ENCODE measurements at places on chromosomes 1 and 21. TPM values are rescaled to one million over a fixed set of nuclear protein-coding genes. Genes with fewer than 3 reads are reported as not detected.

GRCh38 chr21:45831991-45832740 is 149.4 kb upstream of the COL6A1 start:
- H3K4me3 ChIP-seq = no peak overlapping the region
- H3K36me3 ChIP-seq = no peaks in the 10 kb centered on the region
- H3K27me3 ChIP-seq = no peaks in the 10 kb centered on the region
- peak; percentile 43 for DNase-seq

DNA sequence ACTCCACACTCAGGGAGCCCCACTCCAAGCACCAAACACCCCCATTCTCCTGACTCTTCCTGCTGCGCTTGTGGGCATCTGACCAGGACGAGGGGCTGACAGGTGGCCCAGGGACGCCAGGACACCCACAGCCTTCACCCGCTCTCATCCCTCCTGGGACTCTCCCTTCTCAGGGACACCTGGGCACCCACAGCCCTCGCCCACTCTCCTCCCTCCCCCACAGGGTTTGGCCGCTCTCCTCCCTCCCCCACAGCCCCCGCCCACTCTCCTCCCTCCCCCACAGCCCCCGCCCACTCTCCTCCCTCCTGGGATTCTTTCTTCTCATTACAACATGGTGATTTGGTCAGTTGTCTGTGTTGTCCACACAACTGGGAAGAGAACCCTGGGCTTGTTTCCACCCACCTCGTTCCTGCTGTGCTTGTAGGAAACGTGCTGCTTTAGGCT is 43.4 kb downstream of the PRDM15 start:
- H3K27ac ChIP-seq = no peak overlapping the region
- no peak overlapping the region for H3K4me3 ChIP-seq
- no peak for DNase-seq
- H3K27me3 ChIP-seq = no peaks in the 10 kb centered on the region

The CAPZB gene
- total RNA-seq = 101 TPM

The OLIG2 gene
- not detected for total RNA-seq

DNA sequence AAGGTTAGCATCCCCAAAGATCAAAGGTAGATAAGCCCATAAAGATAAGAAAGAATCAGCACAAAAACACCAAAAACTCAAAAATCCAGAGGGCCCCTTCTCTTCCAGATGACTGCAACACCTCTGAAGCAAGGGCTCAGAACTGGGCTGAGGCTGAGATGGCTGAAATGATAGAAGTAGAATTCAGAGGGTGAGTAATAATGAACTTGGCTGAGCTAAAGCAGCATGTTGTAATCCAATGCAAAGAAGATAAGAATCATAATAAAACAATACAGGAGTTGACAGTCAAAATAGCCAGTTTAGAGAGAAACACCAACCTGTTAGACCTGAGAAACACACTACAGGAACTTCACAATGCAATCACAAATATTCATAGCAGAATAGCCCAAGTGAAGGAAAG is 406.9 kb upstream of the CXADR start:
- no peaks in the 10 kb centered on the region for H3K36me3 ChIP-seq
- no peak for DNase-seq
- H3K27ac ChIP-seq = no peak overlapping the region
- peaks cover 9% of the 10 kb centered on the region for H3K4me1 ChIP-seq
- no peaks in the 10 kb centered on the region for H3K27me3 ChIP-seq
- H3K4me3 ChIP-seq = no peak overlapping the region

DNA sequence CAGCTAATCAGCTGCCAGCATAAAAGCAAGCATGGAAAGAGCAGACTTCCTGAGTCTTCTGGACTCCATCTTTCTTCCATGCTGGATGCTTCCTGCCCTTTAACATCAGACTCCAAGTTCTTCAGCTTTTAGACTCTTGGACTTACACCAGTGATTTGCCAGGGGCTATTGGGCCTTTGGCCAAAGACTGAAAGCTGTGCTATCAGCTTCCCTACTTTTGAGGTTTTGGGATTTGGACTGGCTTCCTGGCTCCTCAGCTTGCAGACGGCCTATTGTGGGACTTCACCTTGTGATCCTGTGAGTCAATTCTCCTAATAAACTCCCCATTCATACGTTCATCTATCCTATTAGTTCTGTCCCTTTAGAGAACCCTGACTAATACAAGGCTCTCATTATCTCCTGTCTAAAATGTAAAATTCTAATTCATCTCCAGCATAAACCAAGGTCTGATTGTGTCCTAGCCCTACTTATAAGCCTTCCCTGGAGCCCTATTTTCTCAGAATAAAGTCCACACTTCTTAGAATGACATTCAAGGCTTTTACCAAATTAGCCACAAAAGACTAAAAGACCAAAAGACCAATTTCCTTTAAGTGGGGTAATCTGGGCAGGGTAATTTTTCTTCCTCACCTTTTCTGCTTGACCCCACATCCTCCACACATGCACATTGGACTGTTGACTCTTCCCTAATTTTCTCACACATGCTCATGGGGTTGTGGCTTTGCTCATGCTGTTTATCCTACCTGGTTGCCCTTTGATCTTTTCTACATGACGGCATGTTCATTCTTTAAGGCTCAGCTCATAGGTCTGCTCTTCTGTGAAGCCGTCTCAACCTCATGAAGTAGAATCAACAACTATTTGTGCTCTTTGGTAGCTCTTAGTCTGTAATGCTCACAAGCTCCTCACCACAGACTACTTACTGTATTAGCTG is 18.1 kb upstream of the ENAH start:
- H3K4me1 ChIP-seq = no peaks in the 10 kb centered on the region
- no peak for DNase-seq
- H3K27me3 ChIP-seq = no peaks in the 10 kb centered on the region
- H3K36me3 ChIP-seq = no peaks in the 10 kb centered on the region
- H3K27ac ChIP-seq = no peak overlapping the region

The CFAP74 gene
- not detected for total RNA-seq

The AMY1B gene
- not detected for total RNA-seq

DNA sequence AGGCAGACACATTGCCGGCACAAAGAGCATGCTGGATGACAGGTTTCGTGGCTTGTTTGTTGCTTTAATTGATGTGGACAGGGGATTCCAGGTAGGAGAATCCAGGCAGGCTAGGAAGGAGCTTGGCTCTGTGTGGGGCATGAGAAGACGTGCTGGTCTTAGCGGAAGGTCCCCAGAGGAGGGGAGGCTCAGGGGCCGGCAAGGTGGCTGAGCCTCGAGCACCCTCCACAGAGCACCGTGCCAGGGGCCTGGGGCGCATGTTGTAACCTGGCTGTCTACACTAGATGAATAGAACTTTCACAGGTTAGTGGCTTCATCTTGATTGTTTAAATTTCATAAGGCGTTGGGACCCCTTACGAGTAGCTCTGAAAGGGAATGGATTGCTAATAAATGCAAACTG is 223.1 kb downstream of the CAMTA1 start:
- no peaks in the 10 kb centered on the region for H3K27me3 ChIP-seq
- H3K27ac ChIP-seq = no peak overlapping the region
- H3K4me3 ChIP-seq = no peak overlapping the region
- H3K36me3 ChIP-seq = no peaks in the 10 kb centered on the region
- H3K4me1 ChIP-seq = no peaks in the 10 kb centered on the region

DNA sequence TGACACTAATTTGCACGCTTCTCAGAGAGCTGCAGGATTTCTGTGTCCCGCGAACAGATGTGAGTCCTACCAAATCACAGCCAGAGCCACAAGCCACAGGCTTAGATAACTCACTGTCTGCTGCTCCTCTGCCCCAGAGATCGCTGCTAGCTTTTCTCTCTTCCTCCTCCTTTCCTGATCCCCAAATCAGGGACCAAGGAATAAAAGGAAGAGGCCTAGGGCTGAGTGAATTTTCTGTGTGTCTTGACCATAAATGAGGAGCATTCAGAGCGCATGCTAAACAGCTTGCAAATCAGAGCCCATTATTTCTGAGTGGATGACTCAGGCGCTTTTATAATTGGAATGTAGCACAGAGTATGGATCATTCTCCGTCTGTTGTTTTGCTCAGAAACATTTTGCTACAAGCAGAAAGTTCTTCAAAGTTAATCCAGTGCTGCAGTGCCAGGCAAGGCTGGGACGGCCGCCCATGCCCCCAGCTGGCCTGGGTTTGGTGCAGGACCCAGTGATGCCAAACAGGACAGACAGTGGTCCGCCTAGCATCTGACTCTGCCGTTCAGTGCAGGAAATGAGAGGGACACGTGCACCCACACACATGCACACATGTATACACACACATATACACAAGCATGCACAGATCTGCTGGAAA is 38.2 kb downstream of the KCNAB2 start:
- H3K27ac ChIP-seq = no peak overlapping the region
- H3K36me3 ChIP-seq = no peaks in the 10 kb centered on the region
- peaks cover 22% of the 10 kb centered on the region for H3K4me1 ChIP-seq
- DNase-seq = no peak
- no peak overlapping the region for H3K4me3 ChIP-seq

The MOB3C gene
- 11.9 TPM for total RNA-seq

DNA sequence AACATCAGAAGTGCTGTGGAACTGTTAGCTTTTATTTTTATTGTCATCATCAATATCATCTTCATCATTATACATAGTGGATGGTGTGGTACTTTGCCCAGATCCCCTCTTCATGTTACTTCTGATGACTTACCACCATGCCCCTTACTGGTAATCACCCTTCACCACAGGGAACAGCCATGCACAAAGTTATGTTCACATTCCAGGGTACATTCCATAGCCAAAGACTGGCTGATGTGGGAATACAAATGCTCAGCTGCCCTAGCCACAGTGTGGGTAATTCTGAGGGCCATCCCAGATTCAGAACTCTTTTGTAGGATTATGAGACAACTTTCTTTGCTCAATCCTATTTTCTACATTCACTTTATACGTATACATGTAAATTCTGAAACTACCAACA is 691.3 kb upstream of the CXADR start:
- H3K27ac ChIP-seq = no peak overlapping the region
- DNase-seq = no peak
- H3K4me3 ChIP-seq = no peak overlapping the region

DNA sequence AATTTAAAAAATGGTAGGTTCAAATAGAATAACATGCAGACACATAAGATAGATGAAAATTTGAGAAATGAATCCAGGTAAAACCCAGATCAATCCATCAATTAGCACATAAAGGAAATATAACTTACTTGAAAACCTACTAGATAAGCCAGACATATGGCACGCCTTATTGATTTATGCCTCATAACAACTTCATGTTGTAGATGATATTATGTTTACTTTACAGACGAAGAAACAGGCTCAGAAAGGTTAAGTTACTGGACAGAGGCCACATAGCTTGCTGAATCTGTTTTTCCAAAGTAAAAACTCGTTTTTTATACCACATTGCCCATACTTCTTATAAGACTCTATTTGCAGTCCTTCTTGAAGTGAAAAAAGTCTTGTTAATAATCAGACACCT is 22.1 kb upstream of the NCF2 start:
- H3K4me1 ChIP-seq = peaks cover 19% of the 10 kb centered on the region
- no peaks in the 10 kb centered on the region for H3K36me3 ChIP-seq
- no peak overlapping the region for H3K27ac ChIP-seq
- H3K4me3 ChIP-seq = no peak overlapping the region
- H3K27me3 ChIP-seq = no peaks in the 10 kb centered on the region

GRCh38 chr1:54795841-54796468 is 5.2 kb downstream of the TTC22 start:
- peaks cover 3% of the 10 kb centered on the region for H3K27me3 ChIP-seq
- no peak for DNase-seq
- no peak overlapping the region for H3K4me3 ChIP-seq
- H3K36me3 ChIP-seq = no peaks in the 10 kb centered on the region

The RGS18 gene
- 0.30 TPM for total RNA-seq

GRCh38 chr1:51515312-51515960 is 3.6 kb downstream of the EPS15 start:
- H3K36me3 ChIP-seq = no peaks in the 10 kb centered on the region
- H3K4me3 ChIP-seq = peak overlapping the region; percentile 95
- no peak for DNase-seq
- H3K27ac ChIP-seq = peak overlapping the region; percentile 25
- no peaks in the 10 kb centered on the region for H3K27me3 ChIP-seq

DNA sequence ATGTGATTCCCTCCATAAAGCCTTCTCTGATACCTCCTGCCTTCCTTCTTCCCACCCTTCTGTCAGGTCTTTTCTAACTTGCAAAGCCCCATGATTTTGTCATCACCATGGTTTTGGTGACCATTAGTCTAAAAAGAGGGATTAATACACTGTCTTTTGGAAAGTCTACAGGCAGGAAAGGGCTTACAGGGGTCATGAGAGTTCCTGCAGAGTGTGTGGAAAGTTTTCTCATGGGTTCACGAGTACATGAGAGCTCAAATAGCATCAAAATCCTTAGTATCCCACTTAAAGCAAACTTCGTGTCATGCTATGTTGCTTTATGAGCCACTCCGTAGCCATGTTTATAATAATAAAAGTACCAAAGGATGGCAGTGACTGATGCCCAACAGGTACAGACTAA is 86.6 kb upstream of the BMP8A start:
- no peaks in the 10 kb centered on the region for H3K36me3 ChIP-seq
- DNase-seq = no peak
- no peaks in the 10 kb centered on the region for H3K27me3 ChIP-seq
- no peak overlapping the region for H3K27ac ChIP-seq
- H3K4me3 ChIP-seq = no peak overlapping the region
